Gastrocnemius medialis (tissue), 4 donors: ENCODE measurements at places on chromosomes 7 and 10.

- H3K36me3 ChIP-seq = no peaks in the 10 kb centered on the region
- H3K27ac ChIP-seq = no peak overlapping the region
Observed at GRCh38 chr7:134108802-134109201, 18.3 kb upstream of the LRGUK start.

- no peak for DNase-seq
- H3K4me1 ChIP-seq = no peaks in the 10 kb centered on the region
- no peak overlapping the region for H3K27ac ChIP-seq
- no peaks in the 10 kb centered on the region for H3K27me3 ChIP-seq
- no peaks in the 10 kb centered on the region for H3K36me3 ChIP-seq
Observed at GRCh38 chr7:95950698-95951097, 178.3 kb downstream of the DYNC1I1 start.

- no peaks in the 10 kb centered on the region for H3K27me3 ChIP-seq
- H3K27ac ChIP-seq = peak overlapping the region; percentile 18
- peaks cover 41% of the 10 kb centered on the region for H3K4me1 ChIP-seq
- H3K36me3 ChIP-seq = no peaks in the 10 kb centered on the region
Observed at GRCh38 chr10:24681572-24682088, 42.1 kb downstream of the ARHGAP21 start.

- no peaks in the 10 kb centered on the region for H3K4me1 ChIP-seq
- no peak for DNase-seq
- H3K27ac ChIP-seq = no peak overlapping the region
- H3K4me3 ChIP-seq = no peak overlapping the region
- no peaks in the 10 kb centered on the region for H3K27me3 ChIP-seq
Observed at GRCh38 chr7:139051655-139052054, 15.8 kb upstream of the ZC3HAV1L start.

DNA sequence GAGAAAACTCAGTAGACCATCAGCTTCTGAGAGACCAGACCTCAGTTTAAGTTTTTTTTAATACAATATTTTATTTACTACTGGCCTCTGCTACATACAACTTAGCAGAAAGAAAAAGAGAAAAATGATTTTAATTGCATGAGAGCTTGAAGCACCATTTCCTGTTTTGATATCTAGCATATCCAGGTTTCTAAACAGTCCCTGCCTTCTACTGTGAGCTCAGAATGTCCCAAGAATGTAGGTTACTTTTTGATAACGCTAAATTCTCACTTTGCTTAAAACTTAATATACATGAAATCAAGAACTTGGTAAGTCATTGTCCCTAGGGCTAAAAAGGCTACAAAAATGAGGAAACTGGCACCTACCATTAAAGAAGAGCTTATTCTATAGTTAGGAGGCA, 7.0 kb downstream of the TMEM243 start:
- no peaks in the 10 kb centered on the region for H3K27me3 ChIP-seq
- no peak overlapping the region for H3K27ac ChIP-seq
- H3K4me1 ChIP-seq = no peaks in the 10 kb centered on the region

DNA sequence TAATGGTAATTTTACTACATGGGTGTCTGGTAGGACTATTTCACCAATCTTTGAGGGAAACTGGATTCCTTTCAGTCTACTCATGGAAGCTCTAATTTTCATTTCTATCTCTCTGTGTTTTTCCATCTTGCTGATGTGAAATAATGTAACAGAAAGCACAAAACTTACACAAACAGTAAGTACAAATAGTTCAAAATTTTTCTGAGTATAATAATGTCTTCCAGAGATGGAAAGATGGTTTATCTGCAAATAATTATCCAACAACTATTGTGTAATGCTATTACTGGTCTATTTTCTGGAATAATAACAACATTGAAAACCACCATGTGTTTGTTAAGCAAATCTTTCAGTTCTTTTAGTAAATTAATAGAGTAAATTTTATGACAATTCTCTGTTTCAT, 565.8 kb upstream of the MGMT start:
- DNase-seq = no peak
- no peak overlapping the region for H3K4me3 ChIP-seq
- no peaks in the 10 kb centered on the region for H3K36me3 ChIP-seq
- peaks cover 3% of the 10 kb centered on the region for H3K4me1 ChIP-seq
- H3K27ac ChIP-seq = no peak overlapping the region

GRCh38 chr7:78703391-78703790, 750.1 kb downstream of the MAGI2 start:
- no peaks in the 10 kb centered on the region for H3K27me3 ChIP-seq
- no peak for DNase-seq
- H3K36me3 ChIP-seq = no peaks in the 10 kb centered on the region
- H3K27ac ChIP-seq = no peak overlapping the region
- no peak overlapping the region for H3K4me3 ChIP-seq
- peaks cover 8% of the 10 kb centered on the region for H3K4me1 ChIP-seq

GRCh38 chr7:96203786-96204185, 118.1 kb downstream of the SLC25A13 start:
- H3K36me3 ChIP-seq = no peaks in the 10 kb centered on the region
- peaks cover 13% of the 10 kb centered on the region for H3K4me1 ChIP-seq
- no peak overlapping the region for H3K27ac ChIP-seq
- H3K27me3 ChIP-seq = no peaks in the 10 kb centered on the region
- H3K4me3 ChIP-seq = no peak overlapping the region

- DNase-seq = no peak
- no peaks in the 10 kb centered on the region for H3K36me3 ChIP-seq
- H3K27me3 ChIP-seq = no peaks in the 10 kb centered on the region
- H3K27ac ChIP-seq = no peak overlapping the region
Observed at GRCh38 chr7:86339051-86339450, 304.7 kb upstream of the GRM3 start.

DNA sequence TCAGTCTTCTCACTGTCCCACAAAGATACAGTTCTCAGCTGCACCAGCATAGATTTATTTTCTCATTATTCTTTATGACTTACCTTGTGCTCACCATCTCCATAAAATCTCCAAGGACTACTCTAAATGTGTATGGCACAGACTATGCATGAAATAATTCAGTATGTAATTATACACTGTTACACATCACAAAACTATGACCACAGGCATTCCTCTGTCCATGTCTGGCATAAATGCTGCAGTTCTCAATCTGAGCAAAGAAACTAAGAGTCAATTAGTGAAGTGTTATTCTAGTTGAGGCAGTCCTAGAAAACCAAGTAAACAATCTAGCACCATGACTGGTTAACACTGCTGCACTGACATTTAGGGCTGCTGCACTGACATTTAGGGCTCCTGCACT, 2.7 kb downstream of the CYCS start:
- H3K27me3 ChIP-seq = no peaks in the 10 kb centered on the region
- peak overlapping the region; percentile 91 for H3K27ac ChIP-seq
- DNase-seq = no peak
- no peak overlapping the region for H3K4me3 ChIP-seq
- H3K4me1 ChIP-seq = peaks cover 29% of the 10 kb centered on the region

DNA sequence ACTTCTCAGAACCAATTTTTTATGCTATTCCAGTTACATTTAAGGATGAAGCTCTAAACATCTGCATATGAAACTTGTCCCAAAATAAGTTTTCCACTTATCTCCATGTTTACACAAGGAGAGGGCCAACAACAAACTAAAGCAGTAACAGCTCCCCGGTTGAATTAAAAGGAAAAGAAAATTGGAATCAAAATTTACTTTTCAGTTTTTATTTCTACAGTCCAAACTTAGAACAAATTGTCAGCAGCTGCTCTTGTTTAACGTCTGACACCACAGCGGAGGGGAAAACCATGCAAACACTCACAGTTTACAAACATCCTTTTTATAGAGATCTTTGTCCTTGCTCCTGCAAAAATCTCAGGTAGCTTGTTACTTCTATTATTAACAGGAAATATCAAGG, 101.3 kb downstream of the COL28A1 start:
- no peaks in the 10 kb centered on the region for H3K27me3 ChIP-seq
- no peaks in the 10 kb centered on the region for H3K4me1 ChIP-seq
- no peak for DNase-seq

DNA sequence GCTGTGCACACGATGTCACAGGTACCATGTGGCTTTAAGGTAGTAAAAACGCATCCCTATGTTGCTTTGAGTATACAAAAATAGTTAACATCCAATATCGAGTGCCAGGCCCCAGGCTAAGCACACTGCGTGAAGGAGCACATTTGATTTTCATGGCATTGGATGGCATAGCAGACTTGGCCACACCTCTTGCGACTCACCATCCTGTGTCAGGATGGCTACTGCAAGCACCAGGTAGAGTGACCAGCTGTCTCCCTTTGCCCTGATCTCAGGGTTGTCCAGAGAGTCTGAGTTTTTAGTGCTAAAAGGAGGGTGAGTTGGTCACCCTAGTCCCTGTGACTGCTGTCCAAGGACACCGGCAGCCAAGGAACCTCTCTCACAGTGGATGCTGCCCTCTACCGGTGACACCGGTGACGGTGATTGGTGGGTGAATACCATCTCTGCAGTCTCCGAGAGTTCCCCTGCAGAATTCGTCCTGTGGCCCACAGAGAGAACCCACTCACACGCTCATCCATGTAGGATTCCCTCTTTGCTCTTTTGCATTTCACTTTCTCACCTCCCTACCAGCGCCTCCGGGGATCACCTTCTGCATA, 76.1 kb downstream of the BICC1 start:
- no peak overlapping the region for H3K27ac ChIP-seq
- H3K27me3 ChIP-seq = no peaks in the 10 kb centered on the region
- no peaks in the 10 kb centered on the region for H3K36me3 ChIP-seq
- H3K4me1 ChIP-seq = peaks cover 9% of the 10 kb centered on the region
- no peak overlapping the region for H3K4me3 ChIP-seq
- no peak for DNase-seq

- no peak overlapping the region for H3K4me3 ChIP-seq
- no peaks in the 10 kb centered on the region for H3K4me1 ChIP-seq
- no peak for DNase-seq
- H3K27ac ChIP-seq = no peak overlapping the region
- no peaks in the 10 kb centered on the region for H3K36me3 ChIP-seq
Observed at GRCh38 chr10:98331885-98332284, 63.9 kb upstream of the LOXL4 start.

DNA sequence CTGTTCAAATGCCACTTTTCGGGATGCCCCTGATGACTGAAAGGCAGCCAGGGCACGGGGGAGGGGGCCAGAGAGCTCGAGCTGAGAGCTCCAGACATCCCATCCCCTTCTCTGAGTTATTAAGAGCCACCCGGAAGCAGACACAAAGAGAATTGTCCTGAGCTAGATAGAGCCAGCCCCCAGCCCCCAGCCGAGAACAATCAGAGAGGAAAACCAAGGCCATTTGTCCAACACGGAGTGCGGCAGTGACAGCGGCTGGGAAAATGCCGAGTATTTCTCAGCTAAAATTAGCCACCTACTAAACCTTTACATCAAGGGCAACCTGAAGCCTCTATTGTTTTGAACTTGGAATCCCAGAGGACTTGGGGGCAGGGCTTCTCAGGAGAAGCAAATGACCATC, 51.0 kb downstream of the UNC5B start:
- H3K4me3 ChIP-seq = no peak overlapping the region
- peak overlapping the region; percentile 43 for H3K27ac ChIP-seq
- no peaks in the 10 kb centered on the region for H3K36me3 ChIP-seq
- H3K27me3 ChIP-seq = no peaks in the 10 kb centered on the region

- no peaks in the 10 kb centered on the region for H3K4me1 ChIP-seq
- no peak for DNase-seq
- H3K36me3 ChIP-seq = no peaks in the 10 kb centered on the region
- H3K27ac ChIP-seq = no peak overlapping the region
- H3K27me3 ChIP-seq = no peaks in the 10 kb centered on the region
Observed at GRCh38 chr10:56679578-56679977, 318.5 kb upstream of the ZWINT start.

DNA sequence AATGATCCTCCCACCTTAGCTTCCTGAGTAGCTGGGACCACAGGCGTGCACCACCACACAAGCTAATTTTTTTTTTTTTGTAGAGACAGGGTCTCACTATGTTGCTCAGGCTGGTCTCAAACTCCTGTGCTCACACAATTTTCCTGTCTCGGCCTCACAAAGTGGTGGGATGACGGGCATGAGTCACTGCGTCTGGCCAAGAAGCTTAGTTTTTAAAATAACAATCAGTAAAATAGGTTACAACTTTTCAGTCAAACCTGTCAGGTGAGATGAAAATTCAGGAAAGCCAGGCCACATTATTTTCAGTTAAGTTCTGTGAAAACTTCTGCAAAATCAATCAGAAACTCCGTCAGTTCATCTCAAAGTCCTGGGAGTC, 55.4 kb downstream of the FAM241B start:
- H3K4me3 ChIP-seq = no peak overlapping the region
- DNase-seq = no peak
- H3K27ac ChIP-seq = no peak overlapping the region
- no peaks in the 10 kb centered on the region for H3K4me1 ChIP-seq
- no peaks in the 10 kb centered on the region for H3K27me3 ChIP-seq

GRCh38 chr10:62048919-62049623, 147.6 kb downstream of the ARID5B start:
- DNase-seq = peak; percentile 98
- peaks cover 50% of the 10 kb centered on the region for H3K4me1 ChIP-seq
- H3K4me3 ChIP-seq = peak overlapping the region; percentile 79
- H3K36me3 ChIP-seq = peaks cover 37% of the 10 kb centered on the region
- H3K27me3 ChIP-seq = no peaks in the 10 kb centered on the region

- no peak overlapping the region for H3K4me3 ChIP-seq
- no peaks in the 10 kb centered on the region for H3K4me1 ChIP-seq
- H3K36me3 ChIP-seq = no peaks in the 10 kb centered on the region
Observed at GRCh38 chr7:69430384-69431021, 167.8 kb upstream of the AUTS2 start.

DNA sequence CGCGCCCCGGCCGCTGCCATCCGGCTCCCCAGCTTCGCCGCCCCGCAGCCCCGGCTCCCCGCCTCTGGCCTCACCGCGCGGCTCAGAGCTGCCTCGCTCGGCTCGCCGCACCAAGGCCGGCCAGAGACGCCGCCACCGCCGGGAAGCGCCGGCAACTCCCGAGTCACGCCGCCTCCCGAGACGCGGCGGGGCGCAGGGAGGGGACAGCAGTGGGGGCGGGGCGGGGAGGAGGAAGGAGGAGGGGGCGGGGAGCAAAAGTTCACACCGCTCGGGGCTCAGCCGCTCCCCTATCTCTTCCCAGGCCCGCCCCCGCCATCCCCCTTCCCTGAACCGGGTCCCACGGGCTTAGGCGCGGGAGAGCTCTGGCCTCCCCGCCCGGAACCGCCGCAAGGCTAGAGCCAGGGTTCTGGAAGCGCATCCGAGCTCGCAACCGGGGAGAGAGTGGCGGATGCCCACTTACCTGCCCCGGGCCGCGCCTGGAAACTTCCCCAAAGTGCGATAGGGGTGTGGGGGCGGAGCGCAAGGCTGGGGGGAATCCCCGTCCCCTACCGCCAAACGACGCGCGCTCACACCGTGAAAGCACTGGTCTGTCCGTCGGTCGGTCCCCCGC, 1.0 kb downstream of the CHST15 start:
- no peaks in the 10 kb centered on the region for H3K36me3 ChIP-seq
- H3K4me3 ChIP-seq = peak overlapping the region; percentile 66
- peak overlapping the region; percentile 79 for H3K27ac ChIP-seq
- peak; percentile 49 for DNase-seq
- peaks cover 47% of the 10 kb centered on the region for H3K4me1 ChIP-seq

- peaks cover 7% of the 10 kb centered on the region for H3K4me1 ChIP-seq
- peak overlapping the region; percentile 90 for H3K27ac ChIP-seq
- H3K27me3 ChIP-seq = no peaks in the 10 kb centered on the region
- H3K4me3 ChIP-seq = peak overlapping the region; percentile 82
- no peak for DNase-seq
- H3K36me3 ChIP-seq = peaks cover 14% of the 10 kb centered on the region
Observed at GRCh38 chr10:101032637-101033224, 1.7 kb downstream of the SFXN3 start.
